Stimulated activated CD8-positive, alpha-beta memory T cell treated with anti-CD3 and anti-CD28 coated beads, Interleukin-4, amount 100 ng/mL, for 48 hours (primary cell): ENCODE measurements at places on chromosomes 12 and 14.

DNA sequence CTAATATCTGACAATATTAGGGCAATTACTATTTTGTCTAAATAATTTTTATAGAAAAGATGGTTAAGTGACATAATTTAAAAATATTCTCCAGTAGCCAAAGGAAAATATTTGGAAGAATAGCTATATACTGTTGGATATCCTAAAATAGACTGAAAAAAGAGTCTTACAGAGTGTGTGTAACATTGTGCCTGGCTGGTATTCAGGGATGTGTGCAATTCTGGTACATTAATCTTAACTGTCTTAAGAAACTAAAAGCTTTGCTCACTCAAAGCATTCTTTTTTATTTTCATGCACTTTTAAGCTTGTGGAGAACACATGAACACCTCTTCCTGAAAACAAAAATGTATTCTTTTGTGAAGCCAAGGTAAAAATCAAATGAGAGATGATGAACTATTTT, 10.1 kb upstream of the NR2C1 start:
- no peak for DNase-seq

DNA sequence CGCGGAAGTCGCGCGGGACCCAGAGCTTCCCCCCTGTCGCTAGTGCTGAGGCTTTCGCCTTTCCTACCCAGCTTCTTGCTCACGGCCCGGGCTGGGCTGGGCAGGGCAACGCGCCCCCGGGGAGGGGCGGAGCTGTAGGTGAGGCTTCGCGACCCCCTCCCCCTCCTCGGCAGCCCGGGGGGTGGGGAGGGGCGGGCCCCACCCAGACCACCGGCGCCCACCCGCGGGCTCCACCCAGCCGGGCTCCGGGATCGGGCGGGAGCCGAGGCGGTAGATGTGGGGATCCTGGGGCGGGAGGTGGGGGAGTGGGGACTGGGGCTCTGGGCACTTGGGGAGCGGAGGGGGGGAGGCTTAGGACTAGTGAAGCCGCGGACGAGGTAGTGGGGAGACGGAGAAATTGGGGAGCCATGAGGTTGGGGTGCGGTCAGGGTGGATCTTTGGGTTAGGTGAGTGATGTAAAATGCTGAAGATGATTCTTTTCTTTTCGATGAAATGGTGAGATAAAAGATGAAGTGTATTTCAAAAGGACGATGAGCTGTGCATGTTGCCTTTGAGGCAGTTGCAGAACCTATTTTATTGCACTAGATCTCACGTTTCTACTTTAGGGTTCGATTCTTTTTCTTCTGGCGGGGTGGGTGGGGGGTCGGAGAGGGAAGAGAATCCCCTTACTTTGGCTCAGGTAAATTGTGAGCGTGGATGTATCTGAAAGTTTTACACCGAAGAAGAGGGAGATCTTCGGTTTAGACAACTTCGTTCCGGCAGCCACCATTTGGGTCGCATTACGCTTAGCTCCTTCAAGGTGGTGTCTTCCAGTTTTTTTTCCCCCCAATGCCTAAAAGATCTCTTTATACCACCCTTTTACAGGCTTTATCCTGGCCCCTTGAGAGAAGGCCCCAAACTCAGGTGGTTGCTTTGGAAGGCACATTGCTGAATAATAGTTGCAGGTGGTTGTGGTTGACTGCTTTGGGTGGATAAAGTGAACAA, 619 bp downstream of the ERC1 start:
- DNase-seq, result peak; percentile 57

DNA sequence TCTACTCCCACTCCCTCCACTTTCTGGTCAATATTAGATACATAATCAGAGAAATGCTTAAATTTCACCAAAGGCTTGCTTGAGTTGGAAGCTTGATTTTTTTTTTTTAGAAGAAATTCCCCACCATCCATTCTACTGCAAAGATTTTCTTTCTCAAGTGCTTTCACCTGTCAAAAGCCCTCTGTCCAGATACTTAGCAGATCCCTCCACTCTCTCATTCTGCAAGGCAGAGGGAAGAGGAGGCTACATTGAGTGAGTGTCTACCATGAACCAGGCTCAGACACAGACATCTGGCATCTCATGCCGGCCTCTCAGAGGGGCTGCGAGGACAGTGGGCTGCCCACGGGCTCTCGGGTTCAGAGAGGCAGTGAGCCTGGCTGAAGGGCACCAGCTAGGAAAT, 127.6 kb upstream of the GSC start:
- no peak for DNase-seq

DNA sequence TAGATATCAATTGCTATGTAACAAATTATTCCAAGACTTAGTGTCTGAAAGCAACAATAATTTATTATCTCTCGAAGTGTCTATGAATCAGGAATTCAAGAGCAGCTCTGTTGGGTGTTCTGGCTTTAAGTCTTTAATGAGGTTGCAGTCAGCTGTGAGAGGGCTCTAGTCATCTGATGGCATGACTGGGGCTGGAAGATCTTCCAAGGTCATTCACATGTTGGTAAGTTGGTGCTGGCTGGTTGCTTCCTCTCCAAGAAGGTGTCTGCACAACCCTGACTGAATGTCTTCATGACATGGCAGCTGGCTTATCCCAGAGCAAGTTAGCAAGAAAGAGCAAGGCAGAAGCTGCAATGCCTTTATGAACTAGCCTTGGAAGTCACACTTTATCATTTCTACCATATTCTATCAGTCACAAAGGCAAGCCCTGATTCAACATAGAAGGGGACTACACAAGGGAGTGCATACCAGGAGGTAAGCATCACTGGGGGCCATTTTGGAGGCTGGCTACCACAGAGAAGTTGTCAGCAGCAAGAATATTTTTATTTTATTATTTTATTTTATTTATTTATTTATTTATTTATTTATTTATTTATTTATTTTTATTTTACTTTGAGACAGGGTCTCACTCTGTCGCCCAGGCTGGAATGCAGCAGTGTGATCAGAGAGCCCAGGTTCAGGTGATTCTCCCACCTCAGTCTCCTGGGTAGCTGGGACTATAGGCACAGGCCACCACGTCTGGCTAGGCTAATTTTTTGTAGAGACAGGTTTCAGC, 7.6 kb upstream of the SLC38A2 start:
- no peak for DNase-seq

- DNase-seq, result no peak
Measured at GRCh38 chr12:90460681-90461080, 494.3 kb downstream of the CCER1 start.

GRCh38 chr14:100711493-100711892, 15.2 kb upstream of the DLK1 start:
- DNase-seq, result no peak

DNA sequence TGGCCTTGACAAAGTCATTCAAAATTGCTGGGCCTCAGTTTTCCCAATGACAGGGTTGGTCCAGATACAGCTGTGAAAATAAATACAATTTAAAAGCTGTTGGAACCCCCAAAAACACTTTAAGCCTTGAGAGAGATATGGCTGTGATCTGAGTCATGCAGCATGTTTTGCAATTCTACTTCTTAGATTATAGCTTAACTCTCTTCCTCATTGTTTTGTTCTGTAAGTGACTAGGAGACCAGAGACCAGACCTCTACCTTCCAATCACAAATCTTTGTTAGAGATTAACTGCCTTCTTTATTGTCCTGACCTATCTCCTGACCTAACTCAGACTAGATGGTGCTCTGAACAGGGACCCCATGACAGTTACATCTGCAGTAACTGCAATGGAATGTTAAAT, 198.1 kb downstream of the STXBP6 start:
- DNase-seq, result no peak

DNA sequence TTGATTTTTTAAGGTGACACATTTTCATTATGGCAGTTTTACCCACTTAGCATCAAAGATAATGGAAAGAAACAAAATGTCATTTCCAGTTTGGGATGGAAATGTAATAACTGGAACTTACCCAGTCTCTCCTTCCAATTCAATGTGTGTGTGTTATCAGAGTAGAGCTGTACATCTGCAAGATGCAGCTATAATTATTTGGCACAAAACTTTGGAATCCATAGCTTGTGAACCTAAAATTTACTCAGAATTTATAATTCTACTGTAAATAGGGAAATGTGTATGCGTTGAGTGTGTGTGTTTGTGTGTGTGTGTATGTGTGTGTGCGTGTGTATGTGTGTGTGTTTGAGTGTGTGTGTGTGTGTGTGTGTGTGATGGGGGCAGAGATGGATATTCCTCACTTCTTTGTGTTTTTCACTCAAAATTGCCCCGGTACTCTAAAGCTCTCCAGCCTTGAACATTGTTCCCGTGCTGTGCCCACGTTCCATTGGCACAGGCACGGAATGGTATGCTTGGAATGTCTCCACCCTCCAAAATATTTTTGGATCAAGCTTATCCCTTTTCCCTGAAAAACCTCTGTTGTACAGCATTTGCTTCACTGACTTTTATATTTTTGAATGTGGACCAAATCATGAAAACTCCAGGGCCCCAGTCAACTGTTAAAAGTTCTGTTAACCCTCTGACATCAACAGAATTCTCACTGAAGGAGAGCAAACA, 150.2 kb upstream of the BMP4 start:
- DNase-seq, result no peak

GRCh38 chr12:109162551-109162950, 46.2 kb downstream of the ACACB start:
- no peak for DNase-seq

DNA sequence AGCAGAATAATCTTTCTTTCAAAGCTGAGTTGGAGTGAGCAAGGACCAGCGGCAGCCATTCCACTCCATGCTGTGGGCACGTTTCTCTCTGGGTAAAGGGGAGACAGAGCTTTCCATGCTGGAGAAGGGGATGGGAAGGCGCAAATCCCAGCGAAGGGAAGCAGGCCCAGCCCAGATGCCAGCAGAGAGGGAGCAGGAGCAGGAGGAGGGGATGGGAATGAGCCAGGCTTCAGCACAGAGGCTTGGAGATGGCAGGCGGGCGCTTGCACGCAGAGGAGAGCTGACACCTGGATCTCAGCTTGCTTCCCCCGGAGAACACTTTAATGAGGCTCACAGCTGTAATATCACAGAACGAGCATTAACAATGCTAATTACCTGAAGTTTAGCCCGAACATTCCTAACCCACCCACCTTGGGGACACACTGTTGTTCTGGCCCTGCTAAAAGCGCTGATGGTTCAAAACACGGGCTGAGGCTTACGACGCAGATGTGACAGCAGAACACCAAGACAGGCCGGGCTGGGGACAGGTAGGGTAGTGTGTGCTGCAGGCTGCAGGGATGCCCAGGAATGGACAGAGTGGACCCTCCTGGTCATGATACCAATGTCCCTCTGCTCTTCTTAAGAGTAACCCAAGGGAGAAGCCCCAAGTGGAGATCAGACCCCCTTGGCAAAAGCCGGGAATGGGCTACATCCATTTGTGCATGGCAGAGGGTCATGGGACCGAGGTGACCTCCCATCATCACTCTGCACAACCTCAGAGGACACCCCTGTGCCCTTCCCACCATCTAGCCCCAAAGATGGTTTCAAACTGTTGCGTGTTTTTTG, 288.6 kb downstream of the DPF3 start:
- DNase-seq, result peak; percentile 7
